Sigmoid colon (tissue), 7 donors: ENCODE measurements at places on chromosomes 2 and 18. TPM values are rescaled to one million over a fixed set of nuclear protein-coding genes. Genes with fewer than 3 reads are reported as not detected.

SAG gene
- polyA plus RNA-seq, result not detected

DNA sequence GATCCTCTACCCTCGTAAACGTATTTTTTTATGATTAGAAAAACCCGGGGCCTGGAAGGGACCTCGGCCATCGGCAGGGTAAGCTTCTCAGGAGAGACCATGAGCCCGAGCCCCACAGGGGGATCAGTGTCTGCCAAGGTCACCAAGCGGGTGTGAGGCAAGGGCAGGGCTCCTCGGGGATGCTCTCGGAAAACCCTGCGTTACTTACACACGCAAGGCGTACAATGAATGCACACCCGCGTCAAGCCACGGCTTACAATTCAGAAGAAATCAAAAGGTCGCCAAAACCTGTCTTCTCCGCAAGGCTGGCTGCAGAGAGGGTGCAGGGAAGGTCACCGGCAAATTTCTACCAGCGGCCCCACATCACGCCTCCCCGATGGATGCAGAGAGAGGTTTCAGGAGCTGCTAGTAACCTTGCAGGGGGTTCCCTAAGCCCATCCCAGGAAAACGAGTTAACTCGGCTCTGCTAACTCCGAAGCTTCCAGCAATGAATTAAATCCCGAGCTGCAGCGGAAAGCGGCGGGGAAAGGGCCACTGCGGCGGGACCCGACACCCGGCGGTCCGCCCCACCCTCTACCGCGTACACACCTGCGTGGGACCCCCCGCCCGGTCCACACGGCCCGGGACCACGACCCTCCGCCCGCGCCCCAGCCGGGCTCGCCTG, 638 bp downstream of the ST3GAL5 start:
- DNase-seq, result peak; percentile 75

- DNase-seq, result no peak
These were observed 13.3 kb downstream of the BABAM2 start for GRCh38 chr2:27903649-27904404.

DNA sequence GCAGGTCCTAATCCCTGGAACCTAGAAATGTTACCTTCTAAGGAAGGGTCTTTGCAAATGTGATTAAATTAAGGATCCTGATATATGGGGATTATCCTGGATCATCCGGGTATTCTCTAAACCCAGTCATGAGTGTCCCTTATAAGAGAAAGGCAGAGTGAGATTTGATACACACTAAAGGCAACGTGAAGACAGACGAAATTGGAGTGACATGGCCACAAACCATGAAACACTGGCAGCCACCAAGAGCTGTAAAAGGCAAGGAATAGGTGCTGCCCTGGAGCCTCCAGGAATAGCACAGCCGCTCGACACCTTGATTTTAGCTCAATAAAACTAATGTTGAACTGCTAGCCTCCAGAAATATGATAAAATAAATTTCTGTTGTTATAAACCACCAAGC, 45.0 kb downstream of the TPGS2 start:
- DNase-seq, result no peak

CRYBA2 gene
- 1.4 TPM for polyA plus RNA-seq
